ENCODE measurements at places on chromosomes 1 and 21. TPM values are rescaled to one million over a fixed set of nuclear protein-coding genes. Genes with fewer than 3 reads are reported as not detected.

The TRAF5 gene
- 11.5 TPM for total RNA-seq

The ZNF648 gene
- total RNA-seq, result 0.10 TPM

The KLHDC9 gene
- total RNA-seq, result 10.3 TPM

The CYP4A22 gene
- total RNA-seq, result not detected

The TMEM52 gene
- total RNA-seq, result 1.6 TPM

The AADACL4 gene
- total RNA-seq, result not detected

The SFT2D2 gene
- 71.9 TPM for total RNA-seq

DNA sequence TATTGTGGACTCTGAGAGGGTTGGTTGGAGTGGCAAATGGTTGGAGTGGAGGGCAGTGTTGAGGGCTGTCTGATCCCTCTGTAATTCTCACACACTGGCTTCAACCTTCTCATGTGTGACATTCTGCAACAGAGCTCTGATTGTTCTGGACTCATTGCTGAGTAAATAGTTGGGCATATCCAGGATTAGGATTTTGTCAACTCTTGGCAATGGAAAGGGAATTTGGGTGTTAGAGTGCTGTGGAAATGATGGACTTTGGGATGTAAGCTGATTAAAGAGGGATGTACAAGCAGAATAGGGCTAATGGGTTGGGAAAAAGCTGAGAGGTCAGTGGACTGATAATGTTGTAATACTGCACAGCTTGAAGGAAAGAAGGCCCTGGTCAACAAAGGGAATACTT lies 16.5 kb downstream of the TLCD4 start:
- H3K4me3 ChIP-seq, result no peak overlapping the region
- no peaks in the 10 kb centered on the region for H3K36me3 ChIP-seq
- no peak overlapping the region for H3K27ac ChIP-seq
- DNase-seq, result no peak

DNA sequence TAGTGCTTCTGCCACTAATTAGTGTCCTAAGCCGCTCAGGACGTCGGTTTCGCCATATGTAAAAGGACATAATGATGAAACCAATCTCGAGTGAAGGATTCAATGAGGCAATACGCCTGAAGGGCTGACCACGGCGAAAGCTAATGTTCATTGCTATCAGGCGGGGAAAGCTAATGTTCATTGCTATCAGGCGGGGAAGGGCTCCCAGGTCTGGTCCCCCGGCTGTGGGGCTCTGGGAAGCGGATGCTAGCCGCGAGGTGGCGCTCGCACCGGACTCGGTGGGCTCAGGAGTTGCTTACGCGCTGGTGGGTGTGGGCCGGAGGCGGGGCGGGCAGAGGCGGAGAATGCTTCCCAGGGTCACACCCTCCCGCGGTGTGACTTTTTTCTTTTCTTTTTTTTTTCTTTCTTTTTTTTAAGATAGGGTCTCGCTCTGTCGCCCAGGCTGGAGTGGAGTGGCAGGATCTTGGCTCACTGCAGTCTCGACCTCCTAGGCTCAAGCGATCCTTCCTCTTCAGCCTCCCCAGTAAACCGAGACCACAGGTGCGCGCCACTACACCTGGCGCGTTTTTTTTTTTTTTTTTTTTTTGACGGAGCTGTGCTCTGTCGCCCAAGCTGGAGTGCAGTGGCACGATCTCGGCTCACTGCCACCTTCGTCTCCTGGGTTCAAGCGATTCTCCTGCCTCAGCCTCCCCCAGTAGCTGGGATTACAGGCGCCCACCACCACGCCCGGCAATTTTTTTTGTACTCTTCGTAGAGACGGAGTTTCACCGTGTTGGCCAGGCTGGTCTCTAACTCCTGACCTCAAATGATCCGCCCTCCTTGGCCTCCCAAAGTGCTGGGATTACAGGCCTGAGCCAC lies 1.1 kb upstream of the PEAR1 start:
- peak; percentile 97 for DNase-seq
- H3K27me3 ChIP-seq, result peaks cover 58% of the 10 kb centered on the region
- H3K4me1 ChIP-seq, result peaks cover 8% of the 10 kb centered on the region
- H3K36me3 ChIP-seq, result no peaks in the 10 kb centered on the region
- no peak overlapping the region for H3K27ac ChIP-seq

DNA sequence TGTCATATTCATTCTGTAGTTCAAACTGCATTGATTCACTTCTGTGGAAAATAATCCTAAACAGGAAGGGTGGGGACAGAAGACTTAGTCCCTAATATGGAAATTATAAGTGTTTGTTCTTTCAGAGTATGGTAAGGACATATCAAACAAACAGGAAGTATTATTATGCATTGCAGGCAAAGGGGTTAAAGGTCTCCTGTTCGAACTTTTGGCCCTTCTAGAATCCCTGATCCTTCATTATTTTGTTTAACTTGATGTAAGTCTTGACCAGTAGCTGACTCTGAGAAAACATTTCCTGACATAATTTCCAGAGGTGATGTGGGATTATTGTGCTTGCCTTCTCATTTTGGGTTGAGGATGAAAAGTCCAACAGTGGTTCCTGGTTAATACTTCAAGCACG lies 215.4 kb upstream of the ADGRL2 start:
- H3K27me3 ChIP-seq, result no peaks in the 10 kb centered on the region
- no peaks in the 10 kb centered on the region for H3K4me1 ChIP-seq
- no peaks in the 10 kb centered on the region for H3K36me3 ChIP-seq
- H3K27ac ChIP-seq, result no peak overlapping the region
- no peak for DNase-seq

GRCh38 chr1:6801966-6802365 lies 16.7 kb downstream of the CAMTA1 start:
- peaks cover 3% of the 10 kb centered on the region for H3K36me3 ChIP-seq
- H3K4me3 ChIP-seq, result no peak overlapping the region
- H3K27ac ChIP-seq, result peak overlapping the region; percentile 60
- DNase-seq, result no peak

GRCh38 chr21:27114111-27114510 lies 147.2 kb upstream of the ADAMTS5 start:
- no peaks in the 10 kb centered on the region for H3K27me3 ChIP-seq
- no peak overlapping the region for H3K27ac ChIP-seq
- DNase-seq, result no peak
- H3K36me3 ChIP-seq, result no peaks in the 10 kb centered on the region

DNA sequence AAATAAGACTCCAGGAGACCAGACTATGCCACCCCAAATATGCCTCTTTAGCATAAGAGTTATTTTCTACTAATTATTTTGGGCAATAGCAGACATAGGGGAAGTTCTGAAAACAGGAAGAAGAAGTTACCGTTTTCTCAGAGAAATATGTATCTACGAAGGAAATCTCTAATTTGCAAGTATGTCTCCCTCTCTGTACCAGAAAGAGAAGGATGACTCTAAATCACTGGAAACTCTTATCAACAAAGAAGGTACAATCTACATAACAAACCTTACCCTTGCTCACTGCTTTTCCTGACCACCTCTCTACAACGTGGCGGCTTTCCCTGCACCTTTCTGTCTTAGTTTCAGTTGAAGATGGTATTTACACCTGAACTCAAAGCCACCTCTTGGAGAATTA lies 49.0 kb downstream of the OMA1 start:
- H3K4me1 ChIP-seq, result no peaks in the 10 kb centered on the region
- H3K36me3 ChIP-seq, result peaks cover 5% of the 10 kb centered on the region
- H3K27ac ChIP-seq, result no peak overlapping the region
- no peak overlapping the region for H3K4me3 ChIP-seq
- no peak for DNase-seq

GRCh38 chr1:114086601-114087368 lies 66.9 kb downstream of the SYT6 start:
- H3K4me3 ChIP-seq, result no peak overlapping the region
- no peak for DNase-seq

DNA sequence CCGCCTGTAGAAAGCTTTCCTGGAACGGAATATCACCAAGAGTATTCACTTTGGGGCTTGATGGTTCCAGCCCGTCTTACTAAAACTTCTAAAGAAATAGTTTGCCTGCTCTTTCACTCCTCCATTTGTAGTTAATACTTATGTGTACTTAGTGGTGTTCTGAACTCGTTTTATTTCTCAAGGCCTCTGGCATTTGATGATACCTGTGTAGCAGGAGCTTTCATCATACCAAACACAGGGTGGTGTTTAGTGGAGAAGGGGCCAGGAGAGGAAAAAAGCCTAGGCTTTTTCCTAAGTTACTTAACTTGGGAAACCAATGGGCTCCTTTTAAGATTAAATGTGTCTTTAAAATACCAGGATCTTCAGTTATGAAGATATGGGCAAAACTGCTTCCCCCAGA lies 74.3 kb downstream of the RPS6KA1 start:
- no peak overlapping the region for H3K4me3 ChIP-seq
- no peak overlapping the region for H3K27ac ChIP-seq
- no peaks in the 10 kb centered on the region for H3K4me1 ChIP-seq
- no peak for DNase-seq

DNA sequence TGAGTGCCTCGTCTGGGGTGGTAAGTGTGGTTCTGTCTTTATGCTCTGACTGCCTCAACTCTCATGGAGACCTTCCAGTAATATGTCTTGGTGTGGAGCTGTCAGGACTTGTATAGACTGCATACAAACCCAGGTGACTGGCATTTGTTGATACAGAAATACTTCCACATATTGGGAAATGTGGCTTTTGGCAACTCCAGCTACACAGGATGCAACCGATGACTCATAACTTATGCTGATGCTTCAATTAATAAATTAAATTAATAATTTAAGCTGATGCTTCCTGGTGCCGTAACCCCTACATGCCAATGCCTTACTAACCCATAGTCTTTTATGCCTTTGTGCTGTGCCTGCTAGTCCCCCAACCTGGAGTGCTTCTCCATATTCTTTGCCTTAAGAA lies 72.3 kb upstream of the ARTN start:
- peaks cover 26% of the 10 kb centered on the region for H3K4me1 ChIP-seq
- DNase-seq, result no peak
- no peak overlapping the region for H3K4me3 ChIP-seq
- H3K27me3 ChIP-seq, result no peaks in the 10 kb centered on the region

GRCh38 chr1:201724766-201725118 lies 104.2 kb upstream of the IPO9 start:
- DNase-seq, result no peak
- H3K27ac ChIP-seq, result peak overlapping the region; percentile 79
- no peak overlapping the region for H3K4me3 ChIP-seq
- no peaks in the 10 kb centered on the region for H3K36me3 ChIP-seq

DNA sequence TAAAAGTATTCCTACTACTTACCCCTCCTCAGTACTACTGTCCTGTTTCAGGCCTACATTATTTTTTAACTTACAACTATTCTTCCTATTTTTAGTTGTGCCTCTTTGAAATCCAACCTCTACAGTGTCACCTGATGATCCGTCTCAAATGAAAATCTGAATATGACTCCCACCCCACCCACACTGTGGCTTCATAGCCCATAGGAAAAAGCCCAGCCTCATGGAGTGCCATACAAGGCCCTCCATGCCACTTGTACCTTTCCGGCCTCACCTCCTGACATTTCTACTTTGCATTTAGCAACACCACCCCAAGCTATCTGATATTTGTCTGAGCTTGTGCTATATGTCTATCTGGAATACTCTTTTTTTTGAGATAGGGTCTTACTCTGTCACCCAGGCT lies 49.3 kb downstream of the TRAF5 start:
- H3K4me1 ChIP-seq, result peaks cover 20% of the 10 kb centered on the region
- H3K27me3 ChIP-seq, result no peaks in the 10 kb centered on the region
- no peak overlapping the region for H3K4me3 ChIP-seq
- H3K36me3 ChIP-seq, result peaks cover 8% of the 10 kb centered on the region

DNA sequence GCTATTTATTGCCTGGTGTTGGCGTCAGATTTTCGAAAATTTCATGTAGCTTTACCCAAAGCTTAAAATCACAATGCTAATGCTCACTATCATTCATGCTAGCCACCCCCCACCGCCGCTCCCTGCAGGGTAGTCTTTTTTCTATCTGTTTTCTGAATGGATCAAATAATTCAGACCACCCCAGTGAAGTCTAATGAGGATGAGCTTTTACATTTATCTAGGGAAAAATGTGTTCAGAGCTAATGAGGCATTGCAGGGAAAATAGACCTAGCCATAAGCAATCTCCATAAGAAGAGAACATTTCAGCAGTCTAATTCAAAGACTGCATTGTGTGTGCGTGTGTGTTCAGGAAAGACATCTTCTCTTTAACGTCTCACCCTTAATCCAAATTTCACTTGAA lies 533.0 kb upstream of the PRMT6 start:
- no peaks in the 10 kb centered on the region for H3K36me3 ChIP-seq
- no peaks in the 10 kb centered on the region for H3K4me1 ChIP-seq
- no peak for DNase-seq
- H3K4me3 ChIP-seq, result no peak overlapping the region

DNA sequence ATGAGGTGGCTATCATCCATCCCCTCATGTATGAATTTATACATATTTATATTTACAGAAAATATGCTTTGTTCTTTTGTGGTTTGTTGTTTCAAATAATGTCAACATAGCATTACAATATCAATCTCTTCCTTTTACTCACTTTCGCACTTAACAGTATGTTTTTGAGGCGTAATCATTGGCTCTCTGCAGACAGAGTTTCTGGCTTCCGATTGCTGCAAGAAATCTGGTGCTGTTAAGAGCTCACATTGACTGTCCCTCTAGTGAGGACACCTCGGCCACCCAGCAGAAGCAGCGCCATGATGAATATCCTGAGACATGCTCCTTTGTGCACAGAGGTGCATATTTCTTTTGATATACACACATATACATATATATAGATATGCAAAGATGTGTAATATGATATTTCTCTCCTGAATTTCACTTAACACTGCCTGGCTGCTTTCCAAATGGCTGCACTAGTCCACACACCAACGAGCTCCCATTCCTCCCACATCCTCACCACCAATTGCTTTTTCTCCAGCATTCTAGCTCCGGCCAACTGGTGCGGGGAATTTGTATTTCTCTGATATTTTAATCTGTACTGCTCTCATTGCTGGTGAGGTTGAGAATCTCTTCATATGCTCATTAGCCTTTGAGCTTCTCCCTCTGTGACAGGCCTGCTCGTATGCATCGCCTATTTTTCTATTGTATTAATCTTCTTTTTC lies 248.4 kb downstream of the SIPA1L2 start:
- H3K36me3 ChIP-seq, result no peaks in the 10 kb centered on the region
- no peaks in the 10 kb centered on the region for H3K27me3 ChIP-seq
- H3K4me3 ChIP-seq, result no peak overlapping the region
- H3K27ac ChIP-seq, result no peak overlapping the region

GRCh38 chr1:21200767-21201166 lies 24.1 kb upstream of the EIF4G3 start:
- H3K27me3 ChIP-seq, result no peaks in the 10 kb centered on the region
- H3K36me3 ChIP-seq, result no peaks in the 10 kb centered on the region
- no peaks in the 10 kb centered on the region for H3K4me1 ChIP-seq
- H3K4me3 ChIP-seq, result no peak overlapping the region

Measured in left lung (tissue), 14 donors.